ENCODE measurements at places on chromosomes 1 and 21.

GRCh38 chr1:175548774-175549173 is 194.6 kb downstream of the TNR start:
- DNase-seq, result no peak

DNA sequence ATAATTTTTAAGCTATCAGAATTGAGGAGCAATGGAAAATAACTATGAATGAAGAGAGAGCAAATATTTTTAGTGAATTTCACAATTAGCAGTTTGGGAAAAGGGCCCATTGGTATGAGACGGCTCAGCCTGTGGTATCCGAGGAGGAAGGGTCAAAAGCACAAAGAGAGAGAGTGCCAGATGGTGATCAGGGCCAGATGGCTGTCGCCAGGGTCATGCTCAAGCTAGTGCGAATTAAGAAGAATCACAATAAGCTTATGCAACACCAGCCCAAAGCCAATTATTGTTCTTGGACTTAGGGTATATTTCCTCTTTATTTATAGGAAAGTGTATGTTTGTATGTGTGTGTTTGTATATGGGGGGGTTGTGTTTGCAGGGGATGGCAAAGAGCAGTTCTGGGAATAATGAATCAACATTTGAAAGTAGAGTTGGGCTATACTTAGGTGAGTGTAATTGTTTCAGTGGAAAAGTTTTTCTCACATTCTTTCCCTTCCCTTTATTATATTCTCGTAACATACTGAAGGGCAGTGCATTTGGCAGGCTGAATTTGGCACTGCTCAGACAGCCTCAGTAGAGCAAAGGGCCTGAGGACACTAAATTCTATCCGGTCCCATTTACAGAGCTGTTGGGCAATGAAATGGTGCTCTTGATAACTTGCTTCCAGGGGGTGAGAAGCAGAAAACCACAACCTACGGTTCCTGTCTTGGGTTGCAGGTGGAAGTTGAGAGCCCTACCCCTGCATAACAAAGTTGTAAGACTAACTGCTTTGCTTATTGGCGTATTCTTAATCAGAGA is 19.5 kb upstream of the DDR2 start:
- DNase-seq, result peak; percentile 43

DNA sequence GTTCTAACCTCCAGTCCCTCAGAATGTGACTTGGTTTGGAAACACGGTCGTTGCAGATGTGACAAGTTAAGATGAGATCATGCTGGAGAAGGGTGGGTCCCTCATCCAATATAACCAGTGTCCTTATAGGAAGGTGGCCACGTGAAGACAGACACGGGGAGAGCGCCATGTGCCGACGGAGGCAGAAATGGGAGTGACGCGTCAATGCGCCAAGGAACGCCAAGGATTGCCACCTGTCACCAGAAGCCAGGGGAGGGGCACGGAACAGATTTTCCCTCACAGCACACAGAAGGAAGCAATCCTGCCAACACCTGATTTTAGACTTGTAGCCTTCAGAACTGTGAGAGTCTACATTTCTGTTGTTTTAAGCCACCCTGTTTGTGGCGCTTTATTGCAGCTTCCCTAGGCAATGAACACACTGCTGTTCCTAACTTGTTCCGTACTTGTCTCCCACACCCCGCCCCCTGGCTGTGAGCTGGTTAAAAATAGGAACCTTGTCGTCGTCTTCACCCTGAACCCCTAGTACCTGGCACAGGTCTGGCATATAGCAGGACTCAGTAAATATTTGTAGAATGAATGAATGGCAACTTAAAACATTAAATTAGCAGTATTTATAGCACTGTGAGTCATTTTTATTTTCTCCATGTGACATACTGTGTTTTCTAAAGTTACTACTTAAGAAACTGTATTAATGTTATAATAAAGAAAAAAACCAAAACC is 14.2 kb downstream of the RIMS3 start:
- DNase-seq, result no peak

- DNase-seq, result peak; percentile 13
These were observed 323.1 kb upstream of the FAM78B start for GRCh38 chr1:166489670-166490436.

Data from fibroblast of skin of abdomen (primary cell).